ENCODE measurements at places on chromosomes 7 and 10.

DNA sequence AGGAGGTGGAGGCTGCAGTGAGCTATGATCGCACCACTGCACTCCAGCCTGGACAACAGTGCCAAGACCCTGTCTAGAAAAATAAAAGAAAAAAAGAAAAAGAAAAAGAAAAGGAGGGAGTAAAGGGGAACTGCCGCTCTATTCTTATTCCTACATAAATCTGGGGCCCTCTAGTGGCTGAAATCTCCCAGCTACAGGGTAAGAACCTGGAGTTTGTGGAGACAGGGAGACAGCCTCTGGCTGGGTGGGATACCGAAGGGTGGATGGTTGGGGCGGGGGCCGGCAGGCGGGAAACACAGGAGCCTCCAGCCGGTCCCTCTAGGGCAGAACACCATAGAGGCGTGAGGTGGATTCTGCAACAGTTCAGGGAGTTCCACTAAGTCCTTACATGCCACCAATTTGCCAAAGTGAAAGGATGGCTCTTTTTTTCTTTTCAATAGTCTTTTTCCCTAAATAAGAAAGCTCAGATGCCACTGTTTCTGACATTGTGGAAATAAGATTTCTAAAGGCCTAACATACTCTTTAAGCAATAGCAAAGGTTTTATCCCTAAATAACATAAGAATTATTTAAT, 117.3 kb downstream of the SVIL start:
- DNase-seq: no peak

DNA sequence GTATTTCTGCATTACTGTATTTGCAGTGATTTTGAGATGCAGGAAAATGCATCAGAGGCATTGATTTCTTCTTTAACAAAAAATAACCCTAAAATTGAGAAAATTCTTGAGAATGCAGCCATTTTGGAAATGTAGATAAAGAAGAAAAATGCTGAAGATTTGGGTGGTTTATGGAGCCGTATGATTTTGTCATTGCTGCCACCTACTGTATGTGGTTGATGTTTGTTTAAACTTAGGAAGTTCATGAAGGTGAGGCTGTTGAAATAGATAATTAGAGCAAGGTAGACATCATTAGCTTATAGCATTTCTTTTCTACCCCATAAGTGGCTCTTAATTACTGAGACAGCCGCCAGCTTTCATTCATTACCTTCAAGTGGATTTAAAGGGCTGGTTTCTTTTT, 92.1 kb upstream of the SAMD8 start:
- no peak for DNase-seq

- DNase-seq: peak; percentile 32
These were observed 70.2 kb downstream of the PRTFDC1 start for GRCh38 chr10:24882047-24882698.

GRCh38 chr10:10657139-10657760, 360.4 kb upstream of the CELF2 start:
- DNase-seq: no peak

- DNase-seq: no peak
These were observed 214.8 kb downstream of the LRRTM3 start for GRCh38 chr10:67140641-67141040.

GRCh38 chr7:84614821-84615501, 420.4 kb upstream of the SEMA3A start:
- no peak for DNase-seq

DNA sequence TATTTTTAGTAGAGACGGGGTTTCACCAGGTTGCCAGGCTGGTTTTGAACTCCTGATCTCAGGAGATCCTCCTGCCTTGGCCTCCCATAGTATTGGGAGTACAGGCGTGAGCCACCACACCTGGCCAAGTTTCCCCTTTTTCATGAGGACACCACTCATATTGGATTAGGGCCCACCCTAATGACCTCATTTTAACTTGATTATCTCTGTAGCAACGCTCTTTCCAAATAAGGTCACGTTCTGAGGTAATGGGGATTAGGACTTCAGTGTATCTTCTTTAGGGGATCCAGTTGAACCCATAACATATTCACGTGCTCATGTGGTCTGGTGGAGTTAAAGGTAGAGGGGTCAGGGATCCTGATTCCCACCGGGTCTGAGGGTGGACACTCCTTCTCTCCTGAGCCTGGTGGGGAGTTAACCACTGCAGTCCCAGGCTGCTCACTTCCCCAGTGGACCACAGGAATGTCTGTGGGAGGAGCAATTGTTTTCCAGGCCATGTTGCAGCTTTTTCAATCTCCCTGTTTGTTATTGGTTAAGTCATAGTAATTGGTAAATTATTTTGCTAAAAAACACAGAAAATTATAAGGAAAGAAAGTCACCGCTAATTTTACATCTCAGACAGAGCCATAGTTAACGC, 130.5 kb downstream of the GRK5 start:
- no peak for DNase-seq

DNA sequence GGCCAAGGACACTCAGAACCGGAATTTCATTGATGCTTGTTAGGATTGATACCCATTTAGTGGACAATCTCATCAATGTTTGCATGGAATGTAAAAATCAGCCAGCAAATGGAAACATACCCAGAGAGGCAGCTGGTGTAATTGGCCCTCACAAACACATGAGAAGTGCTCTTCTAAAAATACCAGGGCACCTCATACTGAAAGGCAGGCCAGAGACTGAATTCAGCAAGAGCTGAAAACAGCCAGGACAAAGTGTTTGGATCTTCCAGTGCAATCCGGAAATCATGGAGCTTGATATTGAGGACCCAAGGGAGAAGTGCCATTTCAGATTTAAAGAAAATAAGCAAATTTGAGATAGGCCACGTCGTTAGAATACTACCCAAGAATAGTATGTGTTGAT, 498.6 kb downstream of the GALNT17 start:
- no peak for DNase-seq

- no peak for DNase-seq
These were observed 8.0 kb downstream of the GDI2 start for GRCh38 chr10:5805260-5805659.

DNA sequence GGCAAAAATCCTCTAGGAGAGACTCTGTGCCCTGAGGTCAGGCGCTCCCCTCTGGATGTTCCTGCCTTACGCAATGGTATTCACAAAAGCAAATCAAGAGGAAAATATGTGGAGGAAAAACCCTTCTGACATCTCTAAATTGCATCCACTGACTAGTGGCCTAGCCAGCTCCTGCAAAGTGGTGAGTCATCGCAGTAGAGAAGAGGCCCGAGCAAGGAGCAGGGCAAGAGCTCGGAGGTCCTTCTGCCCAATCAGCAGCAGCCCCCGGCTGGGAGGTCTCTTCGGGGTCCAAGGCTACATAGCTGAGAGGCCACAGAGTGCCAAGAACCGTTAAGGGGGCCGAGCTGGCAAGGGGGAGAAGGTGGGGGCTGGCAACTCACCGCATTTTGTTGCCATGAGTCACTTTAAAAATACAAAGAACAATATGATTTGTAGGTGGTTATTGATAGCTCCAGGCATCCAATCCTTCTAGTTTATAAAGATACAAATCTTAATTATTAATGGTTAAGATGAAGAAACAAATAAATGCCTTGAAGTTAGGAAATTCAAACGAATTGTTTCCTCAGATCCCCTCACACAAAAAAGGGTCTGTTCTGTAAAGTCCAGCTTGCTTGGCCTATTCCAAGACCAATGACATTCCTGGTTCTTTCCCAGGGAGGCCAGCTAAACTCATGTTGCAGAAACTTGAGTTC, 161.6 kb downstream of the PKD1L1 start:
- no peak for DNase-seq

DNA sequence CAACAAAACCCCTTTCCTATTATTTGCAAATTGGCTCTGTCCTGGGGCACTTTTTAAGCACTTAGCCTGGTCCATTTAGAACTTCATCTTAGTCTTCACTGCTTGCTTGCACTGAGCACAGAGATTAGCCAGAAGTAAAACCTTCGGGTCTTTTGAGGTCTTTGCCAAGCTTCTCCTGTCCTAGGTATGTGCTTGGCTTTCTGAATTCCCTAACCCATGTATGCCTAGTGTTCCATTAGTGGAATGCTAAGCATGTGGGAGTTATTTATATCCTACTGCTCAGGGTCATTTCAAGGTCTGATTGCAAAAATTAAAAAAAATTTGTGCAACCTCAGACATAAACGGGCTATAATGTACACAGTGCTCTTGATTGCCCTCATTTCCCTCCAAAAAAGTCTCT, 18.0 kb downstream of the ZNF37A start:
- DNase-seq: no peak

DNA sequence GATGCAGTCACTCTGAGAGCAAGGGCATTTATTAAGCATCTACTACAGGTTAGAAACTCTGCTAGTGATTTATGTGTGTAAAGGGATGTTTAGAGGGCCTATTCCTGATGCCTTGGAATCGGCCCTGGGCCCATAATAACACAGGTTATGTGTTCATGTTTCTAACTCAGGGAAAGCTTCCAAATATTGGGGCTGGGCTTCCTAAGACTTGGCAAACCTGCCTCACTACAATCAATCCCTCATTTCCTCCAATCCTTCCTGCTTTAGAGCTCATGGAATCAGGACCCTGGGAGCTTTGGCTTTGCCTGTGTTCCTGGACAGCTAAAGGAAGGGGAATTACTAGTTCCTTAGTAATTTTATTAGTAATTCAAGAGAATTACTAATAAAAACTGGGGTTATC, 148.8 kb downstream of the HIBADH start:
- DNase-seq: no peak

DNA sequence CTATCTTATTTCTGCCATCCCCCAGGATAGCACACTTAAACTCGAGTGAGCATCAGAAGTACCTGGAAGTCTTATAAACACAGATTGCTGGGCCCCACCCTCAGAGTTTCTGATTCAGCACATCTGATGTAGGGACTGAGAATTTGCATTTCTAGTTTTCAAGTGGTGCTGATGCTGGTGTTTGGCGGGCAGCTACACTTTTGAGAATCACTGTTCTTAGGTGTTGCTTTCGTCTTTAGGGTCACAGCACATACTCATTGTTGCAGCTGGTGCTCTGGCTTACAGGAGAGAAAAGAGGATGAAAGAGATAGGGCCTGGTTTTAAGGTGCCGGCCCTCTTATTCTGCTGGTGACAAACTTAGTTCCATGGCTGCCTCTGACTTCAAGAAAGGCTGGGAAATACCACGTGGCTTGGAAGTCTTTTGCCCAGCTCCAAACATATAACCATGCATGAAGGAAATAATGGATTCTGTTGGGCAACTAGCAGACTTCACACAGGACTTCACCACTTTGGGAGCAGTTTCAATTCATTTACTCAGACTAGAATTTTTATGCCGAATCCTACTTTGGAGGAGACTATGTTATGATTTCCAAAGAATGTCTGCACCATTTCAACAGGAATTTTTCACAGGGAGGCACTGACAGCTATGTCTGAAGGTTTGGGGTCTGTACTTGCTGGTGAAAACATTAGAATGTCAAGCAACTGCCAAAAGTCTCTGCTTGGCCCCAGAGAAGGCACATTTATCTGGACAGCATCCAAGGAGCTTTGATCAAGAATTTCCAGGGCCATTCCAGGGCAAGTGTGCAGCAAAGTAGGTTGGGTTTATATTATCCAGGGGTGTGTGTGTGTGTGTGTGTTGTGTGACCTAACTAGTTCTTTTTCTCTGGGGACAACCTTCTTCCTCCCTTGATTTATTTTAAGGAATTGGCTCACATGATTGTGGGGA, 6.9 kb upstream of the MINDY4 start:
- no peak for DNase-seq

DNA sequence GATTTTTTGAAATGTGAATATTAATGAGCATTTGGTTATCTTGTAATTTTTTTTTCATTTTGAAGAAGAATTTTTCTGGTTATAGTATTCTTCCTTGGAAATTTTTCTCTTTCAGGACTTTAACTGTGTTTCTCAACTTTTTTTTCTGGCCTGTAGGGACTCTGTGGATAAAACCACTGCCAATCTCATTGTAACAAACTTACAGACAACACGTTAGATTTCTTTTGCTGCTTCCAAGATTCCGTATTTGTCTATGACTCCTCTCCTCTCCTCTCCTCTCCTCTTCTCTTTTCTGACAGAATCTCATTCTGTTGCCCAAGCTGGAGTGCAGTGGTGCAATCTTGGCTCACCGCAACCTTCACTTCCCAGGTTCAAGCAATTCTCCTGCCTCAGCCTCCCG, 19.4 kb upstream of the ZNF92 start:
- no peak for DNase-seq

DNA sequence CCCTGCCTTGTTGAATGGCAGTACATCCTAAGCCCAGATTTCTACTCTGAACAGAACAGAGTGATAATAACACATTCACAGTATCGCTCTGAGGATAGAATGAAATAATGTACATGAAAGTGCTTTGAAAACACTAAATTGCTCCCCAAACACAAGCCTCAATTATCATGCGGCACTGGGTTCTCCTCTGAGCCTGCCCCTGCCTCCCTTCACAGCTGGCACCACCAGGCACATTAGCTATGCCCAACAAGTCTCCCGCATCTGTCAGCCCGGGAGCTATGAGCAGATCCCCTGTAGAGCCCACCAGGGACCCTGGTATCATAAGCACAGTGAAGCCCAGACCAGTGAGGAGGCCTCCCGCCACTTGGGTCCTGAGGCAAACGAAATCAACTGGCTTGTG, 405.5 kb downstream of the GRID1 start:
- DNase-seq: no peak

- DNase-seq: peak; percentile 38
These were observed 199.5 kb downstream of the SKAP2 start for GRCh38 chr7:26664735-26665416.

DNA sequence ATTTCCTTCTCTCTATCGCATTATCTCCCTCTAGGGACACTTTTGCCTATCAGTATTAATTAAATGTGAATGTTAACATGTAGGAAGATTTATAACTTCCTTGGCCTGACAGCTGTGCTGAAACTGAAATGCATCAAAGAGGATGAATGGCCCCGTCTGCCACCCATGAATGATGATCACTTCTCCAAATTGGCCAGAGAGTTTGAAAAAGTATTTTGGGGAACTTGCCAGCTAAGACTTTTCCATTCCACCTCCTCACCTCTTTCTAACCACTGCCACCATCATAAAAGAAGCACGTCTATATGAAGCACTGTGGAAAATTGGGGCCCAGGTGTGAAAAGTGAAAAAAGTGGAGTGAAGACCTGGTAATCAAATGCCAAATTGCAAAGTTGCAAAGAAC, 25.4 kb upstream of the ST8SIA6 start:
- no peak for DNase-seq

DNA sequence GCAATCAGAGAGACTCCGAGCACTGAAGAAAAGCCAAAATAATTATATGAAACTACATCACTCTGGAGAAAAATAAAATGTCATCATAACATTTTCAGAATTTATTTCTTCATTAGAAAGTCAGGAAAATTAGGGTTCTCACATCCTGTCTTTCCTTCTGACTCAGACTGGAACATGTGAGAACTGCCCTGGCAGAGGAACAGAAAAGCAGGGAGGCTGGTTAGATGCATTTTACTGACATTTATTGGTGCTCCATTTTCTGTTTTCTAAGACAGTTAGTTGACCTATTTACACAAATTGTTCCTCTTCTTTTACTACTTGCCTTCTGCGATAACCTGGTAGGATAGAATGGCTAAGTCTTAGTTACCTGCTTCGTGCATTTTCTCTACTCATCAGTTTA, 58.6 kb upstream of the ANK3 start:
- no peak for DNase-seq

GRCh38 chr10:113187063-113187777, 237.2 kb downstream of the TCF7L2 start:
- no peak for DNase-seq

- no peak for DNase-seq
These were observed 188.8 kb downstream of the GFRA1 start for GRCh38 chr10:116084161-116084560.

GRCh38 chr7:83053965-83054364, 108.7 kb downstream of the PCLO start:
- DNase-seq: no peak

GRCh38 chr10:100970076-100970913, 991 bp downstream of the SEMA4G start:
- DNase-seq: no peak

Data from CD14-positive monocyte (primary cell).